ENCODE measurements at places on chromosomes 1 and 21.

- no peak for DNase-seq
These were observed 38.2 kb downstream of the ARHGEF16 start for GRCh38 chr1:3492545-3493246.

GRCh38 chr1:99672038-99672437, 26.1 kb downstream of the PALMD start:
- DNase-seq = no peak

DNA sequence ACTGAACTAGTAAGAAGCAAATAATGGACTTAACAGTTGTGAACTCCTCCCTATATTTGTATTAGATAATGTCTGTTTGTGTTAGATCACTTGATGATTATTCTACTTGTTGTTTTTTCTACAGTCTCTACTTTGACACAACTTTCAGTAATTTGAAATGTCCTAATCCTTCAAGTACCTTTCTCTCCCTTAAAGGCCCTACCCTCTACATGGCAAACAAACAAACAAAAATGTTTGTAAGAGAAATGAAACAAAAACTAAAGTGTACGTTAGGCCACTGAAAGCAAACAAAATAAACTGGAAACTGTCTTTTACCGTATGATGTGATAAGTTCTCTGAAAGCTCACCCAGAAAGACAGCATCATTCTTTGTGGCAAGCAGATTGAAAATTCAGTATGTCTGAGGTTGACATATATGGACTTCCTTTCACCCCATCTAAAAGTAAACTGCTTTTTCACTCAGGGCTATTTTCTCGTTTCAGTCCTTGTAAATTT, 255.9 kb upstream of the SNX7 start:
- DNase-seq = no peak

GRCh38 chr1:9900142-9901043, 9.7 kb downstream of the CTNNBIP1 start:
- DNase-seq = peak; percentile 54

DNA sequence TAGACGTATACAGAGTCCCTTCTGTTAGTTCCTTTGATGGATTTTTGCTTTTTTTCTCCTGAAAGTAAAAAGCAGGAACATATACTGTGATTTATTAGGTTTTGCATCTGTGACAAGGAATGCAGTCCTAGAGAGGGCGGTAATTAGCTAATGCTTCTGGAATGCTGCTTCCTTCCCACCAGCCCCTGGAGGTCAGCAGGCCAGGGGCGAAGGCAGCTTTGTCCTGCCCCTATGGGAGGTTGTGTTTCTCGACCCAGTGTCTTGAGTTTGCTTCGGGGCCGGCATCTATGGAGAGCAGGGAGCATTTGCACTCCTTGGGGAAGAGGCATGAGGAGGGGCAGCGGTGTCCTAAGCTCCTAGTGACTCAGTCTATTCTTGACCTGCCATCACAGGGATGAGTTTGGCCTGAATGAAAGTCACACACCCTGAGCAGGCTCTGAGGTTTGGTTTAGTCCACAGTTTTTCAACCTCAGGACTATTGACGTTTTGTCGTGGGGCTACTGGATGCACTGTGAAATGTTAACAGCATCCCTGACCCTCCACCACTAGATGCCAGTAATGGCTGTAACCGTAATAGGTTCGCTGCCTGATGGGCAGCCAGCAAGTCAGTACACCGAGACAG, 85.0 kb upstream of the KCNJ15 start:
- DNase-seq = no peak

- no peak for DNase-seq
These were observed 46.9 kb downstream of the GIPC2 start for GRCh38 chr1:78092643-78093042.

DNA sequence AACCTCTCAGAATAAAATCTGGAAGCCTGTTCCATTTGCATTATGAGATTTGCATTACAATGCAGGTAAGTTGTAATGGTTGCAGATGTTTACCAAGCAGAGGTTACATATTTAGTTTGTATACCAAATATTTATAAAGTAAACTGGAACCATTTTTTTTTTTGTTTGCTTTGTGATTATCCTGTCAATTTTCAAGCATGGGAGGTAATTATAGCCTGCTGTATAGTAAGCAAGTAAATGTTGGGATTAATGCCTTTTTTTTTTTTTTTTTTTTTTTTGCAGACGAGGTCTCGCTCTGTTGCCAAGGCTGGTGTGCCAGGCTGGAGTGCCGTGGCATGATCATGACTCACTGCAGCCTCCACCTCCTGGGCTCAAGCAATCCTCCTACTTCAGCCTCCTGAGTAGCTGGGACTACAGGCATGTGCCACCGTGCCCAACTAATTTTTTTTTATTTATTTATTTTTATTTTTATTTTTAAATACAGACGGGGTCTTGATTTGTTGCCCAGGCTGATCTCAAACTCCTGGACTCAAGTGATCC, 21.0 kb downstream of the NFYC start:
- no peak for DNase-seq

DNA sequence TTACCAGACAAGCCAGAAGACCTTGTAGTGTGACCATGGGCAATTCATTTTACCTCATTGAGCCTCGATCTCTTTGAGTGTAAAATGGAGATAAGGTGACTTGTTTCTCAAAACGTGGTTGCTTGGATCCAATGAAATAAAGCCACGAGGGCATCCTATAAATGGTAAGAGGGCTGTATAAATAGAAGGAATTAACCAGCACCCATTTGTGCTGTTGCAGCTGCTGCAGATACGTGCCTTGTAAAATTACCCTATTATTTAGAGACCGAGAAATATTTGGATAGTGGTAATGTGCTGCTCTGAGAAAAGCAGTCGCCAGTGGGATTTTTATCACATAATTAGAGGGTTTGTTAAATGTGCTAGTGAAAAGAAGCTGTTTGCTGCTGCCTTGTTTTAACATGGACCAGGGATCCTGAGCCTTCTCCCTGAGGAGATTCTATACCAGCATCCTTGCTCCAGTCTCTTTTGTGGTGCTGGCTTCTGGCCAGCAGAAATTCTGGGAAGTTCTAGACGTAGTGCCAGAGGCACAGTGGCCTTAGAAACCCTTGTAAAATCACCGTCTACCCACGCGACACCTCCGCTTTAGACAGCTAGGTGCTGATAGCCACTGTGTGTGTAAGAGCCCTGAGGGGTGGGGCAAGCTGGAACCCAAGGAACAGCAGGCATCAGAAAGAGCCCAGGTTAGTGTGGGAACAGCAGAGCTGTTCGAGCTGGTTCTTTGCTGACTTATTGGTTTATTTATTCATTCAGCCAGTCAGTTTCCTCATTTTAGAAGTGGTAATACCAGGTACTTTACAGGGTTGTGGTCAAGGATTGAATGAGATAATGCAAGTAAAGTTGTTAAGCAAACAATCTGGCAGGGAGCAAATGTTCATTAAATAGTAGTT, 137.5 kb downstream of the NOS1AP start:
- no peak for DNase-seq

- no peak for DNase-seq
These were observed 15.3 kb downstream of the NPHP4 start for GRCh38 chr1:5976726-5977493.

DNA sequence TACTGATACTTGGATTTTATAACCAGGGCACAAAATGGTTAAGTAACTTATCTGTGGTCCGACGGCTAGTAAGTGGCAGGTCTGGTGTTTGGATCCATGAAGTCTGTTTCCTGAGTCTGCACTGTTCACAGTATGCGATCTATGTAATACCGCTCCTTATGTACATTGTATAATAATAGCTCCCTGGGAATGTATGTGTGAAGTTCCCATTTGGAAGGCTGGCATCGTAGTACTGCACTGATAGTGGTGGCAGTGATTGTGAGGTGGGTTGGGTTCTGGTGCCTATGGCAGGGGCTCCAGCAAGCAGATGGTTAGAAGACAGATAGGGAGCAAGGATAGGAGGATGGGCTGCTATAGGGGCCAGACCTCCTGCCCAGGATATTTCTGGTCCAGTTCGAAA, 25.3 kb downstream of the ITSN1 start:
- DNase-seq = no peak

DNA sequence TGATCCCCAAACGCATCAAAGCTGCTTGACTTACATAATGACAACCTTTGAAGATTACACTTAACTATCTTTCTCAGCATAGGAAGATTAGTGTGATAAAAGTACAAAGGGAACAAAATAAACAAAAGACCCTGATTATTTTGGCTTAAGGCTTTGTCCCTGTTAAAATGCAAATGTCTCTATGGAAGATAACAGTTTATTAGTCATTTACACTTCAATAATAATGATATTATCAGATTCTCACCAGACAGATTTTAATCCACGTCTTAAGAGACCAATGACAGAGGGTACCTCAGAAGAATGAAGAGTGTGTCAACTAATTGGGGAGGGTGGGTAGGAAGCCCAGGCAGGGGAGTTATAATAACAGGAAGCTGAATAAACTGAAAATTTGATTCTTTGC, 510.4 kb upstream of the PTBP2 start:
- no peak for DNase-seq

DNA sequence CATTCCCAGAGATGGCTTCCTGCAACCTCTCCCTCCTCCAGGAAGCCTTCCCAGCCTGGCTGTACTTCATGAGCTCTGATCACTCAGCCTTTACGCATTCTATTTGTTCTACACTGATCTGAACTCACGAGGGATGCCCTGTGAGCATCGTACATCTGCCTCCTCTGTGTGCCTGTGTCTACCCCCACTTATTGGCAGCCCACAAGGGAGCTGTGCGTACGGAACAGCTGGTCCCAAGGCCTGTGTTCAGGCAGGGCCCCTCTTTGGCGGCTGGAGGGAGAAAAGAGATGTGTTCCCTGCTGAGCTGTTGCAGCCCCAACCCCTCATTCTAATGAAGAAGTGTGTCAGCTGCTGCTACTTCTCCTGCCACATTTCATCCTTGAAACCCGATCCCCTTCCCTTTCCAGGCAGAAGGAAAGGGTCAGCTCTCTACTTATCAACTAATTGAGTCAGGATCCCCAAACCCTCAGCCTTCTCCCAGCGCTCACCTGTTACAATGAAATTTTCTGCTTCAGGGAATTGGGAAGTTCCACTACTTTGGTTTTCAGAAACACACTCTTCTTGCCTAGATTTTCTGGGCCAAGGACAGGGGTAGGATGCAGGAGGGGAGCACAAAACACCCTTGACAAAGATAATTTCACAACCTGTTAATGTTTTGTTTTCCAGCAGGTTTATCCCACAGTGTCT, 3.2 kb downstream of the INKA2 start:
- no peak for DNase-seq

- DNase-seq = no peak
These were observed 9.7 kb upstream of the CSRP1 start for GRCh38 chr1:201516511-201517127.

DNA sequence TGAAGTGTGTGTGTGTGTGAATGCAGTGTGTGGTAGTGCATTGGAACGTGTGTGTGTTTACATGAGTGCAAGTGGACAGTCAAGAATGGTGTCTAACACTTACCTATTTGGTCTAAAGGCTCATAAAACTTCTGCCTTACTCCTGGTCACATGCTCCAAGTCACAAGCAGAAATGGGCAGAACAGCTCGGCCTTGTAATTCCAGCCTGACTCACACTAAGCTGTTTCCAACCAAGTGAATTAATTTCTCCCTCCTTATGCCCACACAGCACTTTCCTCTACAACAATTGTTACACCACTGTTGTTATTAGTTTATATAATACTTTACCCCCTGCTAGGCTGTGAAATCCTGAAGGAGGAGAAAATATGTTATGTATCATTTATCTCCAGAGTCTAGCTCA, 43.8 kb downstream of the DDR2 start:
- DNase-seq = no peak

DNA sequence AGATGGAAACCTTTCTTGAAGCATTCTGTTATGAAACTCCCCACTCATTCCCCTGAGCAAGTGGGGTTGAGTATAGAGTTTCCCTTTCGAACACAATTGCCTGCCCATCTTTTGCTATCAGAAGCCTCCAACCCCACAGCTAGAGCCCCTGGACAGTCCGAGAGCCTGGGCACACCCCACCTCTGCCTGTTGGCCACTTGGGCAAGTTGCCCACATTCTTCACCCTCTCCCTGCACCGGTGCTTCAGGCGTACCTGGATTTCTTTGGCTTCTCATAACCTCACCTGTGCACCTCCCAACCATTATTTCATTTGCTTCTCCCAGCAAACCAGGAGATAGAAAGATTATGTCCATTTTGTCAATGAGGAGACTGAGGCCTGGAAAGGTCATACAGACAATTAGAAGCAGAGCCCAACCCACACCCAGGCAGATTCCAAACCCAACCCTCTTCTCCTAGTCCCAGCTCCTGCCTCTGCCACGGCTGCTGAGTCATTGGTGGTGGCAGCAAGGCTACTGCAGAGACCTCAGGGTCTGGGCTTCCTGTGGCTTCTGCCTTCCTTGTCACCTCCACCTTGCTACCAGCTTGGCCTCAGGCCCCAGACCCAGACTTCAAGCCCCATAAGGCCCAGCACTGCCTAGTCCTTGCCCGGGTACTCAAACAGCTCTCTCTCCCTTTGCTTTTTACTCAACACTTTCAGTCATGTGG, 118.7 kb upstream of the ZBTB40 start:
- DNase-seq = no peak

DNA sequence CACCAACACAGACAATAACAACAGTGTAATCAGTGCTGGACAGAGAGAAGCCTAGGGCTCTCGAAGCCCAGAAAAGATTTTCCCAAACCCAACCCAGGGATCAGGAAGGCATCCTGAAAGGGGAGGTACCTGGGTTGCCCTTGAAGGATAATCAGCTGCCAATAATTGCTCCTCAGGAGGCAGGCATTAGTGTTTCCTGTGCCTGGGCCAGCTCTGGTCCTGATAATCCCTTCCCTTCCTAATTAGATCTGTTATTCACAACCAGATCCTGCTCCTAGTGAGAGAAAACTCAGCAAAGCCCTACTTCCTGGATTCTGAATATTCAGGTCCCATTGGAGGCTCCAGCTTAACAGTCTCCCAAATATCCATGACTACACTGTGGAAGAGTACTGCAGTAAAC, 117.4 kb downstream of the DMRTA2 start:
- no peak for DNase-seq

- DNase-seq = peak; percentile 25
These were observed 14.2 kb downstream of the VPS13D start for GRCh38 chr1:12244078-12244477.

- DNase-seq = peak; percentile 51
These were observed 11.4 kb upstream of the PCBP3 start for GRCh38 chr21:45632160-45632559.

DNA sequence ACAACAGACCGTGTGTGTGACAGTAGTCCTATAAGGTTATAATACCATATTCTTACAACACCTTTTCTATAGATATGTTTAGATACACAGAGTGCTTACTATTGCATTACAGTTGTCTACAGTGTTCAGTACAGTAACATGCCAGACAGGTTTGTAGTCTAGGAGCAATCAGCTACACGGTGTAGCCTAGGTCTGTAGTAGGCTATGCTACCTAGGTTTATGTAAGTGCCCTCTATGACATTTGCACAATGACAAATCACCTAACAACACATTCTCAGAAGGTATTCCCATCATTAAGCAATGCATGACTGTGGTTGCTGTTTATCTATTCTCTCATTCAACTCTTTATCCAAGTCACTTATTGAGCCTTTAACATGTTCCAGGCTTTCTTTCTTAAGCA, 1.8 kb upstream of the WLS start:
- no peak for DNase-seq

Measured in germinal center (tissue), 1 donor.